Pulmonary artery endothelial cell (primary cell): ENCODE measurements at places on chromosomes 1 and 21.

- no peak for DNase-seq
Measured at GRCh38 chr1:187408212-187409004, 579.7 kb downstream of the PLA2G4A start.

- DNase-seq: no peak
Measured at GRCh38 chr1:164673584-164674214, 114.7 kb downstream of the PBX1 start.

- no peak for DNase-seq
Measured at GRCh38 chr1:119794230-119794875, 16.9 kb downstream of the REG4 start.

DNA sequence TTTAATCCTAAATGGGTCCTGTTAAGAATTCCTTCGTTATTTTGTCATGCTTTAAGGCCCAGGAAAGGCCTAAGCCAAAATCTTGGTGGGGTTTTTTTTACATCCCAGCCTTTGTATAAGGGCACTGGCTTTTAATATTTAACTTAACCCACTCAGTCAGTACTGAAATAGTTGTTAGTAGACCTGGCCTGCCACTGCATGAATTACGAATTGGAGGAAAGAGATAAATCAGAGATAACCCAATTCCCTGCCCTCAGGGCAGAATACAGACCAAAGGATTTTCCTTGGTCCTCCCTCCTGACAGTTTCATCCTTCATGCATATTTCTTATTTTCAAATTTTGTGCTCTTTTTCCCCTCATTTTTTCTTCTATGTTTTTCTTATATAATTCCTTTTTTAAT lies 193.0 kb downstream of the FASLG start:
- DNase-seq: no peak

GRCh38 chr1:37255136-37255795 lies 219.1 kb upstream of the ZC3H12A start:
- no peak for DNase-seq

GRCh38 chr21:42991992-42992740 lies 17.8 kb downstream of the PKNOX1 start:
- DNase-seq: peak; percentile 33

GRCh38 chr1:159817276-159818041 lies 9.2 kb upstream of the SLAMF8 start:
- DNase-seq: peak; percentile 3

GRCh38 chr1:27001570-27002360 lies 8.3 kb downstream of the TRNP1 start:
- DNase-seq: no peak

DNA sequence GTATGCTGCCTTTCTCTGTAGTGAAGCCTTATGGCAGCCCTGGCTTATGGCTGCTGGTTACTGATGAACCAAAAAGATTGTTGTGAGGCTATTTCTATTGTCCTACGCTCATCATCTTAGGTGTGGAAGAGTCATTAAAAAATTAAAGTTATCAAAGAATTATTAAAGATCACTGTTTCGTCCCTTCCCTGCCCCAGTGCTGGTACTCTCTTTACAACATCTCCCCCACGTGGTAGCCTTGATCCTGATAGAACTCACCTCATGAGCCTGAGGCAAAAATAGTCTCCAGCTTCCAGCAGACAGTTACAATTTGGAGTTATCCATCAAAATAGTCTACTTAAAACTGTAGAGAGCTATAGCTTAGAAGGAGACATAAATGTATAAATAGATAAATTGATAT lies 201.5 kb downstream of the S1PR1 start:
- peak; percentile 2 for DNase-seq
